ENCODE measurements at places on chromosomes 2 and 18.

DNA sequence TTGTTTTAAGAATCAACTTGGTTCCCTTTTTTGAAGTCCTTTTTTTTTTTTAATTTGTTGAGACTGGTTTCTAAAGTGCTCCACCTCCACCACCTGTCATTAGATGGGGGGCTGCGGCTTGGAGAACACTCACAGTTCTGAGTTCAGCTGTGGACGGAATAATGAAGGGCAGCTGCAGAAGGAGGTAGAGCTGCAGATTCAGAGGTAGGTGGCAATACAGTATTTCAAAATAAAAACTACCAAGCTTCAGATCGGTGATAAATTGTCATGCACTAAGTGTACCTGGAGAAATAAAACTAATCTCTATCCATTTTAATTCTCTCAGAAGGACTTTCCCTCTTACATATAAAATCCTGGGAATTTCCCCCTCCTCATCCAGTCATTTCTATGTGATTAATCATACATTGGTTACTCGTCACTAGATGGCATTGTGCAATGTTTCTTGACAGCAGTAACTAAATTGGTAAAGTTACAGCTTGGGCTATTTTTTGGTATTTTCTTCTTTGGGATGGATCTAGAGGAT lies 81.1 kb upstream of the SLC39A10 start:
- peak; percentile 56 for DNase-seq

- no peak for DNase-seq
Measured at GRCh38 chr18:32915516-32915915, 142.7 kb upstream of the KLHL14 start.

DNA sequence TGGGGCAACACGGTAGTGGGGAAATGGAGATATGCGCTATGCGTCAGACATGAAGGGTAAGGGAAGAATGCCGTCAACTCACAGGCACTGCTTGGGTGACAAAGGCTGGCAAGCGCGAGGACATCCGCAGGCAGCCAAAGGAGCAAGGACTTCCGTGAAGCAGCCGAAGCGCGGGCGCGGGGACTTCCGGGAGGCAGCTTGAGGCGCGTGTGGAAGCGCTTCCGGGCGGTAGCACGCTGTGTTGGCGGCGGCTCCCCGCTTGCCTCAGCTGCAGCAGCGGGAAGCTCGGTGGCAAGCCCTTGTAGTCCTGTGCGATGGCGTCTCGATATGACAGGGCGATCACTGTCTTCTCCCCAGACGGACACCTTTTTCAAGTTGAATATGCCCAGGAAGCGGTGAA lies at the start of gene PSMA8:
Gene PSMA8, plus strand, starts transcription at position 218 of the 400 bp plus-strand sequence. Its CDS starts 97 bp downstream, at position 315.
- DNase-seq, result no peak

- no peak for DNase-seq
Measured at GRCh38 chr2:6694555-6694954, 171.2 kb downstream of the CMPK2 start.

- DNase-seq, result no peak
Measured at GRCh38 chr2:168054657-168055056, 192.7 kb downstream of the STK39 start.

DNA sequence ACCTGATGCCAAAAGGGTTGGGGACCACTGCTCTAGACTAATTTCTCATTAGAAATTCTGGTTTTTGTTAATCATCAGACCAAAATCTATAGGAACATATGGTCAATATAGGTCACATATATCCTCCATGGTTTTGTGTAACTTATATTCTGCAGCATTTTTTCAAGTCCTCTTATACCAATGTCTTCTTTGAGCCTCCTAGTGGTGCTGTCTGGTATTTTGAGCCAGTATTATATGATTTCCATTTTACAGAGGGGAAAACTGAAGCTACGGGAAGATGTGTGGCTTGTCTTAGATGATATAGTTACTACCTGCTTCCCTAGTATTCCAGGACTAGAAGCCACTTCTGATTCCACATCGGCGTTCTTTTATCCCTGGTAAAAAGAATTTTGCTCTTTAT lies 13.8 kb downstream of the MAPK4 start:
- DNase-seq, result no peak

DNA sequence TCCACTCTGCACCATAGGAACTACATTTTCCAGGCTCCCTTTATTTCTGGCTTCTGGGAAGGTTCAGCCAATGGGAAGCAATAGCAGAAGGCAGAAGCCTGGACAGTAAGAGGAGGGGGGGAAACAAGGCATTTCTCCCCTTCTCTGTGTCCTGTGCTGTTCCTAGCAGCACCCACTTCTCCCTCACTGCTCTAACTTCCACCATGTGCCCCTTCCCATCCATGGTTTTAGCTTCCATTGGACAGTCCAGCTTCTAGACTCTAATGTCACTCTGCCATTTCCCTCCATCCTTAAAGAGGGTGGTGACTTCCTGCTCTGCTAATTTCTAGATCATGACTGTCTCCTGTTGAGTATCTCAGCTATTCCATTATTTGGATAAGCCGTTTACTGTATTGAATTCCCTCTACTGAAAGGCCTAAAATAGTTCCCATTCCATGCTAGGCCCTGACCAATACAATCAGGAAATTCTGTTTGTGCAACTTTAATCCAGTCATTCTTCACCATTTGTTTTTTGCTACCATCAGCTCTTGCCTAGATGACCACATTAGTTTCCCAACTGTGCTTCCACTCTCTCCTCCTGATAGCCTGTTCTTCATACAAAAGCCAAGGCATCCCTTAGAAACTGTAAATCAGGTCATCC lies 20.8 kb upstream of the LYPD1 start:
- DNase-seq, result peak; percentile 19

DNA sequence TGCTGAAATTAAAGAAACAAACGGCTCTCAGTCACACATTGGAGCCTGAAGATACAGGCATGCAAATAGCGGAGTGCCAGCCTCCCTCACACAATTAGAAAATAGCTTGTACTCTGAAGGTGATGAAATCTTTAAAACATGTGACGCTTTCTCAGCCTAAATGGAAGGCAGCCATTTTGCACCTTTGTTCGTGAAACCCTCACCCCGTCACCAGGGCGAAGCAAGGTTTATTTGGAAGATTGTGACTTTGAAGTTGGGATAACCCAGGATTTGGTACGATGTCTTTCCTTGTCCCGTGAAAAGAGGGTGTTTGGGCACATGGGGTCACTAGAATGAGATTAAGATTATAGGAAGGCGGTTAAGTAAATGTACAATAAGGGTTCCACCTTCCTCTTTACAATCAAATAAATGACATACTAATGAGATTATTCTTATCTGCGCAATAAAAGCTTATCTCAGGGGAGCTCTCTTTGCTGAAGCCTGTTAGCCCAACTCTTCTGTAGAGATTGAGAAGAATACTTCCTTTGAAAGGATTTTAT lies 4.2 kb downstream of the SH3BP4 start:
- DNase-seq, result no peak

DNA sequence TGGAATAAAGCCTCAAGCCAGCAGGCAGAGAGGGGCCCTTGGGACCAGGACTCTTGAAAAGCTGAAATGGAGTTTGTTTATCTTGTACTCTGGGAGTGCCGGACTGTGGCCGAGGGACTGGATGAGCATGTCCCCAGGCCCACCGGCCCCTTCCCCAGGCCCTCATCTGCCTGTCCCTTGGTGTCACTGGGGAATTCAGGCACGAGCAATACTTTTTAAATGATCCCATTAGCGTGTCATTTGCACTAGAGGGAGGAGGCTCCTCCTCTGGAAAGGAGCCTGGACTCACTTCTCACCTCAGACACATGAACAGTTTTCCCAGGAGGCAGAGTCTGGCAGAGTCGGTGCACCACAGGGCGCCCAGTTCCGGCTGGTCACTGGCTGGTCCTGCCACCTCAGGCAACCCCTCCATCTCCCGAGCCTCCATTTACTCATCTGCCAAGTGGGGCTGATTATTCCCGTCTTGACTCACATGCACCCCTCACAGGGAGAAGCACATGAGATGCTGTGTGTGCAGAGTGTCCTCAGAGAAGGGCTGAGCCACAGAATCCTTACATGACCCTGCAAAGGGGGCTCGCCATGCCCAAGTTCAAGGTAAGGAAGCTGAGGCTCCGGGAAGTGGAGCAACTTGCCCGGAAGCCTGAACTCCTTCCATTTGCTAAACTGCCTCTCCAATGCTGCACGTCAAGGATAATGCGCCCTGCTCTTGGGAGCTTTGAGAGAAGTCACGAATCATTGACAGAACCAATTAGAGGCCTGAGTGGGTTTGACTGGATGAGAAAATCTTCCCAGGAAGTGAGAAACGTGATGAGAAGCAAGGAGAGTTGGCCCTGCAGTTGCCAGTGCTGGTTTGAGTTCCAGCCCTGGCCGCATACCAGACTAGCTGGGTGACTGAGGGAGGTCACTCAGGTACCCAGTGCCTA lies 26.7 kb downstream of the CIB4 start:
- no peak for DNase-seq

DNA sequence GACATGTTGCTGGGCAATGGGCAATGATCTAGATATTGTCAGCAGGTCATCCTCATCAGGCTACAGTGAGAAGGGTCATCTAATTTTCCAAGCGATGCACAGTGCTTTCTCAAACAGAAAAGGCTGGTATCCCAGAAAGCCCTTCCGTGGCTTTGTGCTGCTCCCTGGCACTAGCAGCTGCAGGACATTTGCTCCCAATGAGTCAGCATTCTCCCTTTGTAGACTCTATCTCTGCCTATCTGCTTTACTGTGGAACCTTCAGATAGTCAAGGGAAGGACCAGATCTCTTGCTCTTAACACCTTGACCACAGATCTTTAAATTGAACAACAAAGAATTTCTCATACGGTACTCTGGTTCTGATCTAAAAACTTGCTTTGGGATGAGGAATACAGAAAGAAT lies 101.4 kb downstream of the CDH2 start:
- DNase-seq, result no peak

GRCh38 chr2:190060019-190060418 lies 2.5 kb downstream of the MSTN start:
- no peak for DNase-seq

DNA sequence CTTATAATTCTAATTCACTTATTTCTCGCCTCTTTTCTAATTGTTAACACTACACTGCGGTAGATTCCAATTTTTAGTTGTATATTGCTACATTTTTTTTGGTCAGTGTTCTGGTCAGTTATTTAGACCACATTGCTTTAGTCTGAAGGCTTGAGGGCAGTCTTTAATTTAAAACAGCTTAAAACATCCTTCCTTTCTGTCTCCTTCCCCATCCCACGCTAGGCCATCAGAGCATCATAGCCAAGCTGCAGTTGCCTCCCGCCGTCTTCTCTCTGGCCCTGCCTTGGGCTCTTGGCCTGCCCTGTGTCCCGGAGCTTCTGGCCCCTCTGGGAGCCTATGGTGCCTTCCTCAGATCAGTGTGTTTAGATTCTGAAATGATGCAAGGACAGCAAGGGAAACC lies 52.6 kb upstream of the GLI2 start:
- DNase-seq, result peak; percentile 53

GRCh38 chr2:172232708-172233396 lies 130.2 kb upstream of the DLX2 start:
- no peak for DNase-seq

DNA sequence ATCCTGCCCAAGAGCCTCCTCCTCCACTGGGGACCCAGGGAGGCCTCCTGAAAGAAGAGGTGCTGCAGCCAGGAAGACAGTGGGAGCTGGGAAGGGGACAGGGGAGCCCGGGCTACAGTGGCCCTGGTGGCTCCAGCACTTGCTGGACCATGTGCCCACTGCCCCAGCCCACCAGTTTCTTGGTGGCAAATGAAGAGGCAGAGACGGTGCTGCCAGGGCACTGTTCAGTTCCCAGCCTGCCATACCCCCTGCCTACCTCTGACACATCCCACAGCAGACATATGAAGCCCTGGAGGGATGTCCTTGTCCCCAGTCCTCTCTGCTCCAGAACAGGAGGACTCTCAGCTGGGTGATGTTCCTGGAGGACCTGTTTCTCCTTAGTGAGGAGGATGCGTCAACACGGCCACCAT lies 3.7 kb downstream of the RAMP1 start:
- DNase-seq, result no peak

GRCh38 chr18:76518123-76518859 lies 23.2 kb upstream of the ZNF516 start:
- no peak for DNase-seq

- DNase-seq, result no peak
Measured at GRCh38 chr2:48274040-48274439, 255.9 kb upstream of the STON1 start.

- no peak for DNase-seq
Measured at GRCh38 chr18:9771261-9771976, 63.3 kb downstream of the RAB31 start.

- no peak for DNase-seq
Measured at GRCh38 chr2:222846003-222846402, 14.8 kb upstream of the ACSL3 start.

DNA sequence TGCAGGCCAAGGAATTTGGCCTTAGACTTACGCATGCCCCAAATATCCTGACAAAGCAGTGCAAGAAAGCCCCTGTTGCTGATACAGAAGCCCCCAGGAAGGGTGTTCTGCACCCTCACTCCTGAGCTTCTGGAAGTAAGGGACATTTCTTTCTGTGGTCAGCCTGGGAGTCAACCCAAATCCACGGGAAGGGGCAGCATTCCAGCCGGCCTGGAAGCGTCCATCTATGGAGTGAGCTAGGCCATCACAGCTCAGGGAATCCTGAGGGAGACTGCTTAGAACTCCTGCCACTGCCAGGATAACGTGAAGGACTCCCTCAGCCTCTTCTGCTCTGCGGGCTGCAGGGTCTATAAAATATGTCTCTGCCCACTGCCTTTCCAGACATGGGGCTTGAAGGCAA lies 173.9 kb downstream of the ANAPC1 start:
- DNase-seq, result no peak

DNA sequence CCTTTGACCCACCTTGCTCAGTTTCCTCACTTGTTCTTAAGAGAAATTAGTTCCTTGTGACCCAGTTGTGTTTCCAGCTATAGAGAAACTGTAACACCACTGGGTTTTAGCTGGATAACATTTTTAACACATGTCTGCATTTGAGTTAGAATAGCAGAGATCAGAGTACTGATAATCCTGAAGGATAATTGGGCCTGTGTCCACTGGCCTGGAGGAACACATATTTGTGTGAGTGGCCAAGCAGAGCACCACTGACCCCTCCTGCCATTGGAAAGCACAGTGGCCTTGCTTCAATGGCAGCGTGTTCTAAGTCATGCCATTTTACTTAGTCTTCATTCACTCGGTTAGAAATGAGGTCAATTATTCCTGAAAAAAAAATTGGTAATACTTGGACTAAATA lies 42.6 kb downstream of the PKP4 start:
- DNase-seq, result no peak

DNA sequence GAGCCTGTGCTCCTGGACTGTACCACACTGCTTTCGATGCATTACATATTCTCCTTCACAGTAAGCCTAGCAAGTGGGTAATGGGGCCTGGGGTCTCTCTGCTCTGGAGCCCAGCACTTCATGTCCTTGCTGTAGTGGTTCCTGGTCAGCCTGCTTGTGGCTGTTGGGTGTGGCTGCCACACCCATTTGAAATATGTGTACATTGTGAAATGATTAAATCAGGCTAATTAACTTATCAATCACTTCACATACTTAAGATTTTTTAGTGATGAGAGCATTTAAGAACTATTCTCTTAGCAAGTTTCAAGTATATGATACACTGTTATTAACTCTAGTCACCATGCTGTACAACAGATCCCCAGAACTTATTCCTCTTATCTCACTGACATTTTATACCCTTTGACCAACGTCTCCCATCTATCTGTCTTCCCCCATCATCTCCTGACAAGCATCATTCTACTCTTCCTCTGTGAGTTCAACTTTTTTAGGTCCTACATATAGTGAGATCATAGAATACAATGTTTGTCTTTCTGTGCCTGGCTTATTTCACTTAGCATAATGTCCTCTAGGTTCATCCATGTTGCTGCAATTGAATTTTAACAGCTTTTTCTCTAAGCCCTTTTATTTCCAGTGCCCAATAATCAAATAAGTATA lies 92.1 kb downstream of the LYPD6 start:
- no peak for DNase-seq
